Pancreas (tissue), 10 donors: ENCODE measurements at places on chromosomes 5 and 9. TPM values are rescaled to one million over a fixed set of nuclear protein-coding genes. Genes with fewer than 3 reads are reported as not detected.

GRCh38 chr5:138360941-138361452, 8.5 kb downstream of the KDM3B start:
- no peak for DNase-seq

Gene PDE6A
- polyA plus RNA-seq: not detected

Gene PCDHGB7
- 1.0 TPM for polyA plus RNA-seq

Gene BAAT
- 1.4 TPM for polyA plus RNA-seq

Gene IL4
- not detected for polyA plus RNA-seq

DNA sequence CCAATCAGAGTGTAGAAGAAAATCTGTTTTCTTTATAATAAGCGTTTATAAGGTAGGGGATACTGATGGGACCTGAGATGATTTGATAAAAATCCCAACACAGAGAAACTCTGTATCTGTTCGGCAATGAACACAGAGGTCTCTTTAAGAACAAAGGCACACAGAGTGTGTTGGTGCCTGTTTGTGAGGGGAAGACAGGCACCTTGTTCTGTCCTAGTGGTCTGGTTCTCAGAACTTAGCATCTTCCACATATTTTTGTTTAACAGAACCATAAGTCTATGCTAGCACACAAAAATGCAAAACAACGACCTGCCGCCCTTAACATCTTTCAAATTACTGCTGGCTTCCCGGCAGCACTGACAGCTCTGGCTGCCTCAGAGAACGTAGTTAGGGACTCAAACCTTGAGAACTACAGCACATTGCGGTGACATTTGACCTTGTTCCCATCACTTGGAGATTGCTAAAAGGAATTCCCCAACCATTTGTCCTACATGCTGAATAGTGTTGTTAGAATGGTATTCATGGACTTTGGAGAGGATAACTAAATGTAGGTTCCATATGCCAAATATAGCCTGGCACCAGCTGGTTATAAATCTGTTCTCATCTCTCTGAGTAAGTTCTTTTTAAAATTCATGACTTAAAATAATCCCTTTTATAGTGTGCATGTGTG, 871.7 kb upstream of the TYRP1 start:
- peak; percentile 39 for DNase-seq

DNA sequence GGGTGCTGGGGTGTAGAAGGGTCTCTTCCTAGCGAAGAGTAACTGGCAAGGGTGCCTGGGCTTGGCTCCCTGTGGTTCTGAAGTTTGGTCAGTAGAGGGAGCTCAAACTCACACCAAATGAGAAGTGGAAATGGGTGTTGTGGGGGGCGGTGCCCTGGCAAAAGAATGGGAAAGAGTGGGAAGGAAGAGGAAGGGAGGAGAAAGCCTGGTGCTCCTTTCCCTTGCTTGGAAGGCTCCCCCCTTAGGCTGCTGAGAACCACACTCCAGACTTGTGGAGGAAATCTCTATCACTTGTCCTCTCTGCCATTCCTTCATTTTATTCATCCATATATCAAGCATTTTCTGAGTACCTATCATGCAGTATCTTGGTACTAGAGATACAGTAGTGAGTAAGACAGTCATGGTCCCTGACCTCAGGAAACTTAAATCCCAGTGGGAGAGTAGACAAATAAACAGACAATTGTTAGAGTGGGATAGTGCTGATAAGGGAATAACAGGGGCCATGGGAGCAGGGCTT, 13.0 kb downstream of the SLC4A9 start:
- DNase-seq: peak; percentile 74

GRCh38 chr9:21154018-21154608, 12.3 kb downstream of the IFNA21 start:
- DNase-seq: no peak

Gene ATOX1
- polyA plus RNA-seq: 49.9 TPM

DNA sequence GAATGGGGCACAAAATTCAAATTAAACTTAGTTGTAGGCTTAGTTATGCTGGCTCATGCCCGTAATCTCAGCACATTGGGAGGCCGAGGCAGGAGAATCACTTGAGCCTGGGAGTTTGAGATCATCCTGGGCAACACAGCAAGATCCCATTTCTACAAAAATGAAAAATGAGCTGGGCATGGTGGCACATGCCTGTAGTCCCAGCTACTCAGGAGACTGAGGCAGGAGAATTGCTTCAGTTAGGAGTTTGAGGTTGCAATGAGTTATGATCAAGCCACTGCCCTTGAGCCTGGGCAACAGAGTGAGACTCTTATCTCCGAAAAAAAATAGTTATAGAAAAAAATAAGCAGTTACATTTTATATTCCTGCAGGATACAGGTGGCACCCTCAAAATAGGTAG, 20.7 kb upstream of the GFPT2 start:
- DNase-seq: no peak

DNA sequence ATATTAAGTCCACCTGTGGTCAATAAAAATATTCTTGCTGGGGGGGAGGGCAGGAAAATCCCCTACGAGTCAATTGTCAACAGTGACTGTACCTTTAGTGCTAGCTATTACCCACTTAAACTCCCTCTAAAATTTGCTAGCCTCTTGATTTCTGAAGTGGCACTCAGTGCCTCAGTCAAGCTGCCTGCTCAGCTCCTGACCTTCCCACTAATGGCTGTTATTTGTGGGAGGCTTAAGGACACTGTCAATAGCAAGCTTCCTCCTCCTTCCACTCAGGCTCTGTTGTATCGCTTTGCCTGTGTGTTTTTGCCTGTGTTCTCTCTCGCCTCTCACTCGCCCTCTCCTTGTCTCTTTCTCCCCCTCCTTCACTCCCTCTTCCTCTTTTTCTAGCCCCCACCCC, 140.8 kb downstream of the BNC2 start:
- no peak for DNase-seq
